ENCODE measurements at places on chromosomes 7 and 10. TPM values are rescaled to one million over a fixed set of nuclear protein-coding genes. Genes with fewer than 3 reads are reported as not detected.

OPALIN gene
- 0.18 TPM for polyA plus RNA-seq

KCP gene
- 0.34 TPM for polyA plus RNA-seq

GIMAP5 gene
- polyA plus RNA-seq = 39.8 TPM

ALKBH4 gene
- polyA plus RNA-seq = 11.4 TPM

ENO4 gene
- 0.11 TPM for polyA plus RNA-seq

IL6 gene
- 3.5 TPM for polyA plus RNA-seq

MRC1 gene
- polyA plus RNA-seq = 10.2 TPM

PTPRE gene
- polyA plus RNA-seq = 12.3 TPM

CLCN1 gene
- 0.57 TPM for polyA plus RNA-seq

PNLIPRP3 gene
- 0.23 TPM for polyA plus RNA-seq

MMD2 gene
- polyA plus RNA-seq = 0.07 TPM

SPDYE8 gene
- 0.07 TPM for polyA plus RNA-seq

ZNF488 gene
- 0.23 TPM for polyA plus RNA-seq

CALCR gene
- 0.07 TPM for polyA plus RNA-seq

GPR37 gene
- polyA plus RNA-seq = 1.1 TPM

CDNF gene
- 3.6 TPM for polyA plus RNA-seq

TRIL gene
- polyA plus RNA-seq = 0.32 TPM

SFR1 gene
- polyA plus RNA-seq = 16.5 TPM

PBLD gene
- polyA plus RNA-seq = 2.5 TPM

BAMBI gene
- polyA plus RNA-seq = 0.80 TPM

ACSM6 gene
- polyA plus RNA-seq = 0.96 TPM

CNPY1 gene
- polyA plus RNA-seq = 0.05 TPM

STEAP1B gene
- polyA plus RNA-seq = 0.80 TPM

GCK gene
- 0.30 TPM for polyA plus RNA-seq

OR2A12 gene
- not detected for polyA plus RNA-seq

KDM7A gene
- polyA plus RNA-seq = 6.3 TPM

GPR22 gene
- polyA plus RNA-seq = 0.02 TPM

CDHR3 gene
- polyA plus RNA-seq = 2.2 TPM

DKK1 gene
- polyA plus RNA-seq = 1.5 TPM

PIP gene
- 6.5 TPM for polyA plus RNA-seq

CPEB3 gene
- polyA plus RNA-seq = 1.8 TPM

ITIH2 gene
- polyA plus RNA-seq = 0.05 TPM

FAM221A gene
- 7.5 TPM for polyA plus RNA-seq

TMEM196 gene
- polyA plus RNA-seq = 0.18 TPM

CTAGE6 gene
- polyA plus RNA-seq = 0.27 TPM

Measured in thymus (tissue), 14 donors.